Activated CD8-positive, alpha-beta T cell treated with anti-CD3 and anti-CD28 coated beads, Interleukin-2, amount 10 ng/mL, durations not matched to agents 7 days and 5 days (primary cell): ENCODE measurements at places on chromosomes 16 and 17.

- H3K4me1 ChIP-seq: peaks cover 10% of the 10 kb centered on the region
- no peak for DNase-seq
- peaks cover 21% of the 10 kb centered on the region for H3K27me3 ChIP-seq
Observed at GRCh38 chr17:80494547-80494946, 18.1 kb upstream of the NPTX1 start.

DNA sequence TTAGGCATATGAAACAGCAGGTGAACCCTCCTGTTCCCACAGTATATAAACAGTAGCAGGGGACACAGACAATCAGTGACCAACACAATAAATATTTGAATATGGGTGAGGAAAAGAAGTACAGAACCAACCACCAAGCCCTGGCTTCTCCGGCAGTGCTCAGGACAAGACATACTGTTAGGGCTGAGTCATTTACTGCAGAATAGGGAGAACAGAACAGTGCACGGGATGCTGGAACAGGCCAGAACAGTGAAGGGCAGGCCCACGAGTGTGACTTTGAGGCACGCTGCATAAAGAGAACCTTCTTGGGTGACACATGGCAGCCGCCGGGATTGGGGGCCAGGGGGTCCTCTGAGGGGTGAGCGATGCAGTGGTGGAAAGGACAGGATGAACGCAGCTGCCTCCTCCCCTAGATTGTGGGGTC is 160.4 kb downstream of the CMIP start:
- H3K36me3 ChIP-seq: peaks cover 15% of the 10 kb centered on the region
- H3K4me1 ChIP-seq: no peaks in the 10 kb centered on the region
- no peak overlapping the region for H3K27ac ChIP-seq
- H3K4me3 ChIP-seq: no peak overlapping the region

- H3K4me1 ChIP-seq: no peaks in the 10 kb centered on the region
- no peaks in the 10 kb centered on the region for H3K36me3 ChIP-seq
- H3K4me3 ChIP-seq: no peak overlapping the region
- H3K27ac ChIP-seq: no peak overlapping the region
- DNase-seq: peak; percentile 70
Observed at GRCh38 chr17:73156166-73156840, 8.5 kb upstream of the SSTR2 start.

DNA sequence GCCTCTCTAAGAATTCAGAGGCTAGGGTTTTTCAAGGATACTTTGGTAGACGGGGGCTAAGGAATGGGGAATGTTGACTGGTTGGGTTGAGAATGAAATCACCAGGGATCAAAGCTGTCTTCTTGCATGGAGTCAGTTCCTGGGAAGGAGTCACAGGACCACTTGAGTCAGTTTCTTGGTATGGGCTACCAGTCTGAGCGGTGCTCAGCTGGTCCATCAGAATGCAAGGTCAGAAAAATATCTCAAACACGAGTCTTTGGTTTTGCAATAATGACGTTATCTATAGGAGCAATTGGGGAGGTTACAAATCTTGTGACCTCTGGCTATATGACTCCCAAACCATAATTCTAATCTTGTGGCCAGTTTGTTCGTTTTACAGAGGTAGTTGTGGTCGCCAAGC is 18.4 kb downstream of the CHD9NB start:
- no peak overlapping the region for H3K27ac ChIP-seq
- H3K4me1 ChIP-seq: no peaks in the 10 kb centered on the region
- no peak for DNase-seq

GRCh38 chr16:68100488-68100887 is 15.3 kb downstream of the NFATC3 start:
- no peak overlapping the region for H3K27ac ChIP-seq
- H3K36me3 ChIP-seq: peaks cover 57% of the 10 kb centered on the region
- no peak overlapping the region for H3K4me3 ChIP-seq
- peaks cover 55% of the 10 kb centered on the region for H3K4me1 ChIP-seq
- no peaks in the 10 kb centered on the region for H3K27me3 ChIP-seq

- no peak for DNase-seq
- H3K4me1 ChIP-seq: no peaks in the 10 kb centered on the region
- H3K27ac ChIP-seq: no peak overlapping the region
- H3K36me3 ChIP-seq: no peaks in the 10 kb centered on the region
- no peak overlapping the region for H3K4me3 ChIP-seq
- no peaks in the 10 kb centered on the region for H3K27me3 ChIP-seq
Observed at GRCh38 chr16:53973021-53973420, 269.1 kb downstream of the FTO start.

- no peaks in the 10 kb centered on the region for H3K27me3 ChIP-seq
- H3K4me1 ChIP-seq: peaks cover 39% of the 10 kb centered on the region
- peak overlapping the region; percentile 1 for H3K27ac ChIP-seq
- H3K36me3 ChIP-seq: peaks cover 52% of the 10 kb centered on the region
- H3K4me3 ChIP-seq: peak overlapping the region; percentile 17
Observed at GRCh38 chr17:29563816-29564215, 3.0 kb downstream of the ABHD15 start.

- no peaks in the 10 kb centered on the region for H3K27me3 ChIP-seq
- peak overlapping the region; percentile 2 for H3K27ac ChIP-seq
- H3K4me1 ChIP-seq: peaks cover 6% of the 10 kb centered on the region
- no peak overlapping the region for H3K4me3 ChIP-seq
- H3K36me3 ChIP-seq: no peaks in the 10 kb centered on the region
- peak; percentile 54 for DNase-seq
Observed at GRCh38 chr16:27748868-27749546, 199.1 kb downstream of the KATNIP start.

GRCh38 chr17:81090361-81091136 is 55.6 kb downstream of the BAIAP2 start:
- no peak overlapping the region for H3K27ac ChIP-seq
- peaks cover 31% of the 10 kb centered on the region for H3K4me1 ChIP-seq
- no peaks in the 10 kb centered on the region for H3K36me3 ChIP-seq
- H3K27me3 ChIP-seq: peaks cover 2% of the 10 kb centered on the region
- H3K4me3 ChIP-seq: no peak overlapping the region
- peak; percentile 57 for DNase-seq

GRCh38 chr17:45235416-45236281 is 14.0 kb downstream of the FMNL1 start:
- peaks cover 62% of the 10 kb centered on the region for H3K4me1 ChIP-seq
- H3K27ac ChIP-seq: peak overlapping the region; percentile 60
- peaks cover 77% of the 10 kb centered on the region for H3K36me3 ChIP-seq

- H3K36me3 ChIP-seq: peaks cover 43% of the 10 kb centered on the region
- DNase-seq: no peak
- H3K4me3 ChIP-seq: no peak overlapping the region
Observed at GRCh38 chr17:64147110-64148016, 17.4 kb upstream of the ERN1 start.

GRCh38 chr17:58084317-58084981 is 1.2 kb downstream of the DYNLL2 start:
- H3K36me3 ChIP-seq: peaks cover 37% of the 10 kb centered on the region
- H3K4me1 ChIP-seq: peaks cover 50% of the 10 kb centered on the region
- peak overlapping the region; percentile 85 for H3K4me3 ChIP-seq
- H3K27me3 ChIP-seq: peaks cover 14% of the 10 kb centered on the region
- peak overlapping the region; percentile 81 for H3K27ac ChIP-seq
- DNase-seq: peak; percentile 74

- peaks cover 51% of the 10 kb centered on the region for H3K36me3 ChIP-seq
- no peaks in the 10 kb centered on the region for H3K27me3 ChIP-seq
- peaks cover 30% of the 10 kb centered on the region for H3K4me1 ChIP-seq
Observed at GRCh38 chr16:48541108-48541786, 68.7 kb downstream of the N4BP1 start.

- H3K36me3 ChIP-seq: no peaks in the 10 kb centered on the region
- H3K4me3 ChIP-seq: peak overlapping the region; percentile 1
- peak; percentile 34 for DNase-seq
- H3K27ac ChIP-seq: peak overlapping the region; percentile 68
- no peaks in the 10 kb centered on the region for H3K27me3 ChIP-seq
Observed at GRCh38 chr16:12539185-12539929, 264.3 kb downstream of the CPPED1 start.

- DNase-seq: no peak
- H3K27ac ChIP-seq: no peak overlapping the region
- H3K27me3 ChIP-seq: peaks cover 9% of the 10 kb centered on the region
- H3K4me1 ChIP-seq: no peaks in the 10 kb centered on the region
Observed at GRCh38 chr17:9676084-9676483, 30.8 kb downstream of the USP43 start.

DNA sequence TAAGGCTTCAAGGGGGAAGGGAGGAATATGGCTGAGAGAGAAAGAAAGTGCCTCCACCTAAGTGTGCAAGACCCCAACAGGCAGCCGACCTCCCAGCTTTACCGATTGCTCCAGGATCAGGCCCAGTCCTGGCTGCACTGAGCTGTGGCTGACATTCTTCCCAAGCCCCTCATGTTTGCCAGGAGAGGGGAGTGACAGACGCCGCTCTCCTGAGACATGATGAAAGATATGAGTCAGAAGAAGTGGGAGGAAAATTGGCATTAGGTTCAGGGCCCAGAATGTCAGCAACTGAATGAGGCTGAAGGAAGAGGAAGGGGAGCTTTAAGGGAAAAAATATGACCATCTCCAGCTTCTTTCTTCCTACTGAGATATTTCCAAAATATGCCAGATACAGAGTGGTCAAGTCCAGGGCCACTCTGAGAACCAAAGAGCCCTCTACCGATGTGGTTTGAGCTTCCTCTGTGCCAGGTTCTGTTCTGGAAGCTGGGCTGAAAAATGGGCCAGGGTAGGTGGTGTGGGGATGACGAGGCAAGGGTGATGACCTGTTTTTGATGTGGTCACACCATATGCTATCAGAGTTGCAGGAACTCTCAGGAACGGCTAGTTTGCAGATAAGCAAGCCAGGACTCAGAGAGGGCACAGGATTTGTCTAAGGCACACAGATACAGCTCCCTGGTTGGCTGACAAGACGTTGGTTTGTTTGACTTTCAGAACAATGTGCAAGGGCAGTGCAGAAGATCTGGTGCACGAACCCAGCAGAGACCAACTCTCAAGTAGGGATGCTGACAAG is 176.7 kb downstream of the SOX9 start:
- no peaks in the 10 kb centered on the region for H3K36me3 ChIP-seq
- DNase-seq: no peak
- no peaks in the 10 kb centered on the region for H3K27me3 ChIP-seq

GRCh38 chr17:42744283-42744805 is 496 bp downstream of the EZH1 start:
- H3K27ac ChIP-seq: peak overlapping the region; percentile 94
- H3K27me3 ChIP-seq: peaks cover 21% of the 10 kb centered on the region
- peak; percentile 65 for DNase-seq
- H3K4me3 ChIP-seq: peak overlapping the region; percentile 96

- H3K4me3 ChIP-seq: no peak overlapping the region
- H3K36me3 ChIP-seq: no peaks in the 10 kb centered on the region
- H3K4me1 ChIP-seq: peaks cover 30% of the 10 kb centered on the region
- DNase-seq: no peak
Observed at GRCh38 chr17:50181144-50181543, 15.3 kb downstream of the SGCA start.

DNA sequence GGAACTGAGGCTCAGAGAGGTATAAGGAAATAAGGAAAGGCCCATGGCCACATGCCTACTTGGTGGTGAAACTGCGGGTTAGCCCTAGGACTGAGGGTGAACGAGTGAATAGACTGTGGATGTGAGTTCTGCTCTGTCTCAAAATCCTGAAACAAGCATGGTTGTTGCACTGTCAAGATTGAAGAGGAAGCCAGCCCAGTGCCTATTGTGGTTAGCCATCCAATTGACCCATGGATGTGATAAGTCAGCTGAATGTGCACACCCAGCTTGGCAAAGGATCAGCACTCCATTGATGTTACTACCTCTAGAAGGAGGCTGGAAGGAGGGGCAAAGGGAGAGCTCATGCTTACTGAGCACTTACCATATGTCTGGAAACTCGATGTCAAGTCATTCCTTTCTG is 4.5 kb downstream of the TMEM114 start:
- DNase-seq: no peak
- H3K4me1 ChIP-seq: peaks cover 4% of the 10 kb centered on the region
- H3K27ac ChIP-seq: no peak overlapping the region
- no peak overlapping the region for H3K4me3 ChIP-seq
- H3K36me3 ChIP-seq: no peaks in the 10 kb centered on the region
- H3K27me3 ChIP-seq: peaks cover 33% of the 10 kb centered on the region

DNA sequence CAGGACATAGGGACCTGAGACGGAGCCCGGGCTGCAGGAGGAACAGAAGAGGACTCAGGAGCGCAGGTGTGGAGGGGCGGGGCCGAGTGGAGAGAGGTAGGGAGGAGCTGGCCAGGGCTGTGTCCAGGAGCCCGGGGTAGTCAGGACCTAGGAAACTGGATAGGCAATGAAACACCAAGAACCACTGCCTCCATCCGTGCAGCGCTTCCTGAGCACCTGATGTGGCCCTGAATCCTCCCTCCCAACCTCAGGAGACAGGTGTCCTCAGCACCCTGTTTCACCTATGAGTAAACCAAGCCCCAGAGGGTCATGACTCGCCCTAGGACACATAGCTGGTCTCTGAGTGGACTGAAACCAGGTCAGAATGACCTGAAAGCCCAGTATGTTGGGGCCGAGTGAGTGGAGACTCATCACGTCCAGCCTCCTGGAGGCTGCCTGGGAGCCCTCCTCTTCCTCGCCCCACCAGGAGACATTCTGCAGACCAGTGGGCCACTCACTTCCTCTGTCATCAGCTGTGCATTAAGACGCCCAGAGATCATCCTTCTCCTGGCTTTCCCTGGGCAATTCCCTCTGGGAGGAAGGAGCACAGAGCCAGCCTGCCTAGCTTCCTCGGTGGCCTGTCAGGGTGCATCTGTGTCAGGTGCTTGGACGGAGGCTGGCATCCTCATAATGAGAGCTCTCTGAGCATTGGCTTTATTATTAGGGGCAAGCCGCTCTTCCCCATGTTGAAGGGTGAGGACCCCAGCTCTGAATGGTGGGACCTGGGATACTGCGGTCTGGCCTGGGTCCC is 72.8 kb downstream of the SCNN1B start:
- no peaks in the 10 kb centered on the region for H3K4me1 ChIP-seq
- H3K36me3 ChIP-seq: no peaks in the 10 kb centered on the region
- no peak overlapping the region for H3K27ac ChIP-seq
- no peak overlapping the region for H3K4me3 ChIP-seq

GRCh38 chr16:82439678-82440293 is 187.0 kb upstream of the CDH13 start:
- DNase-seq: no peak
- H3K36me3 ChIP-seq: no peaks in the 10 kb centered on the region
- H3K27me3 ChIP-seq: peaks cover 2% of the 10 kb centered on the region
